NCI-H82 (cell line): ENCODE measurements at places on chromosomes 2 and 18.
A peak's percentile ranks its signal among the peaks of the same experiment; 100 is the strongest.

DNA sequence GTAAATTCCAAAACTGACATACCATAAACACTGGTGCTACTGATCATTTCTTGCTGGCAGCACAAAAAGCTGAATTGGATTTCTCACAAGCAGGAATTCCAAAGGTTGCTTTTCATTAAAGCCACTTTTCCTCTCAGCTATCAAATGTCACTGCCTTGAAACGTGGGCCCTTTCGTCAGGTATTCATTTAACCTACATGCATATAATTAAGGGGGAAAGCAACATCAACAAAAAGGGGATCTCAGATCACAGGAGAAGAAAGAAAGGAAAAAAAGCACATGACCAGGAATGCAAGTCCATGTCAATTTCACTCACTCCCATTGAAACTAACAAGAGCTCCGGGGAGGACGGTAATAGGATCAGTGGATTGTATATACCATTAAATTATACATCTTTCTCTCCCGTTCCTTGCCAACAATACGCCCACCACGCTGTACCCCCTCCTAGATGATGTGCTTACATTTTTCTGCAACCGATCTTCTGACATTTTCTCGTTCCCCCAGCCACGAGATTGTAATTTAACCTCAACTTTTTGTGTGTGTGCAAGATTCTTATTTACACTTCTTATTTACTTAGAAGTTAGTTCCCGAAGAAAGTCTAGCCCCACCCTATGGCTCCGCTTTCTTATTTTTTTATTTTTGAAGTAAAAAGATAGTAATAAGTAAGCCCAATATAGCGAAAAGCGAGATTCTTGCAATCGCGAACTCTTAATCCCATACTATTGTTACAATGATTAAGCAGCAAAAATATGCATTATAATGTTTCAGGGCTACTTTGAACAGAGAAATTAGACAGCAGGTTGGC lies 725 bp downstream of the FIGN start:
- peak; percentile 91 for DNase-seq

GRCh38 chr2:174697255-174697654 lies 67.0 kb downstream of the CHRNA1 start:
- DNase-seq: peak; percentile 85

- no peak for DNase-seq
Measured at GRCh38 chr18:35905436-35905835, 67.0 kb upstream of the RMP24 start.

DNA sequence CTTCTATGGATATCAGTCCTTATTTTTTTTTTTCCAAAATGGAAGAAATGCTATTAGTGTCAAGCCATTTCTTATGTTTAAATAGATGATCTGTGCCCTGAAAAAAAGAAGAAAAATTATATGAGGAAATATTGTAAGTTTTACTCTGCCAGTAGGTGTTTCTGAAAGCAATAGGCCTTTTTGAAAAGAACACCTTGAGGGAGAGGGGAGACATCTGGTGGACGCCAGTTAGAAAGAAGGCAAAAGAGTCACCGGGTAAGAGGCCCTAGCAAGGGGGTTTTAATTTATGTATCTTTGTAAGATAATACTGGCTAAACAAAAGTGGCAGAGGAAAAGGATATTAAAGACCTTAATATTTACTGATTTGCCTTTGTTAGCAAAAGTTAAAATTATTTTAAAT lies 56.1 kb downstream of the DYNAP start:
- DNase-seq: peak; percentile 14

- DNase-seq: no peak
Measured at GRCh38 chr2:39546937-39547336, 109.9 kb upstream of the MAP4K3 start.

DNA sequence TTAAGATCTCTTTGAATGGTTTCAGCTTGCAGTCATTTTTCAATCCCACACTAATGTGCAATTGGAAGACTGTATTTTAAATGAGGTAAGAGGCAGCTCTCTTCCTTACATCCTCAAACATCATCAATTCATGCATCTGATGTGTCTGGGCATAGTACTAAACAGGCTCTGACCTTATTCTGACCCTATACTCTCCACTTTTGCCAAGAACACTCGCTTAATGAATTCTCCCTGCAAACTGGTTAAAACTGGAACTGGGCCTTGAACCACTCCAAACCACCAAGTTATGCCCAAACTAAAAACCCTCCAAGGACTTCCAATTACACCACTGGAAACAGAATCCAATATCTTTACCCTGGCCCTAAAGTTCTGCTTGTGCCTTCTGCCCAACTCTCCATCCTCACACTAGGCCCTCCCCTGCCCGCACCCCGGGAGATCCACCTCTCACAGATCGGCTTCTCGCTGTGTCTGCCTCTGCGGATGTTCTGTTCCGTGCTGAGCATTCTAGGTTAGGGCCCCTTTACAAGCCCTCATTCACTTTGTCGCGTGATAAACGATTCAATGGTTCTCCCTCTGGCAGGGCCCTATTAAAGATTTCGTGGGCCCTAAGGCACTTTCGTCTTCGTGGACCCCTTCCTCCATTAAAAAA lies 1.2 kb downstream of the M1AP start:
- no peak for DNase-seq

- peak; percentile 20 for DNase-seq
Measured at GRCh38 chr2:47060652-47061170, 94.4 kb downstream of the STPG4 start.

GRCh38 chr18:76102626-76103025 lies 392.4 kb downstream of the ZNF516 start:
- DNase-seq: no peak

GRCh38 chr2:197128126-197128525 lies 182.5 kb downstream of the ANKRD44 start:
- no peak for DNase-seq

DNA sequence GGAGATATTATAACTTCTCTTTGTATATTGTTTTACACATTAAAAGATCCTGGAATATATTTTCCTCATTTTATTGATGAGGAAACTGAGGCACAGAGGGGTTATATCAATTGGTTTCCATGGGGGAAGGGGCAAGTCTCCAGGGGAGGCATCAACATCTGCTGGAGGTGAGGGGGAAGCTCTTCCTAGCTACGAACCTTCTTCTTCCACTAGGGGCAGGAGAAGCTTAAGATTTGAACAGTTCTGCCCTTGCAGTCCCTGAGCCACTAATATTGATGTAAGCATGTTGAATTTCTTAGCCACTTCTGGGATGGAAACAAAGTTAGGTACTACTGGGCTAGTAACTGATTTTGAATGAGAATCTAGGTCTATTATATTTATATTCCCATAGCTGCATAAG lies 140.1 kb upstream of the AQP4 start:
- peak; percentile 74 for DNase-seq

- no peak for DNase-seq
Measured at GRCh38 chr2:119248311-119248710, 24.7 kb downstream of the STEAP3 start.

- no peak for DNase-seq
Measured at GRCh38 chr2:11502740-11503292, 31.0 kb upstream of the GREB1 start.

DNA sequence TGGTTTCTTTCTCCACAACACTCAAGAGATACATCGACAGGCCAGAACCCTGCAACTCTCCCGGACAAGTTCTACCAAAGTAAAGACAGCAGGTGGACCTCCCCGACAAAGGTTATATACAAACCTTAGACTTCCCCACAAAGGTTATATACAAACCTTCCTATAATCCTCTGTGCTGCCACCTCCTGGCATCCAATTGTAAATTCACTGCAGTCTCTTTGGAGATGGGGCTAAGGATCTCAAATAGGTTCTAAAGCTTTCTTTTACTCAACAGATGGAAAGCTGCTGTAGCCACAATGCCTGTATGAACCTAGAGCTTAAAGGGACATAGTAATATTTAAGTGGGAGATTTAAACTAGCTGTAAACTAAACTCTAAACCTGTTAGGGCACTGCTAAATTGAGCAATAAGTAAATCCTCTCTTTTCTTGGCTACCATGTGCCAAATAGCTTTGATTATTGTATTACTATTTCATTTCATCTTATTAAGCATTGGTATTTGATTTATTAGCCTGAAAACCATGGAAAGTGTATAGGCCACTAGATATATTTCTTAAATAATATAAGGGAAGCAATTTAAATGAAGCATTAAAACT lies 9.8 kb upstream of the MREG start:
- DNase-seq: peak; percentile 94

DNA sequence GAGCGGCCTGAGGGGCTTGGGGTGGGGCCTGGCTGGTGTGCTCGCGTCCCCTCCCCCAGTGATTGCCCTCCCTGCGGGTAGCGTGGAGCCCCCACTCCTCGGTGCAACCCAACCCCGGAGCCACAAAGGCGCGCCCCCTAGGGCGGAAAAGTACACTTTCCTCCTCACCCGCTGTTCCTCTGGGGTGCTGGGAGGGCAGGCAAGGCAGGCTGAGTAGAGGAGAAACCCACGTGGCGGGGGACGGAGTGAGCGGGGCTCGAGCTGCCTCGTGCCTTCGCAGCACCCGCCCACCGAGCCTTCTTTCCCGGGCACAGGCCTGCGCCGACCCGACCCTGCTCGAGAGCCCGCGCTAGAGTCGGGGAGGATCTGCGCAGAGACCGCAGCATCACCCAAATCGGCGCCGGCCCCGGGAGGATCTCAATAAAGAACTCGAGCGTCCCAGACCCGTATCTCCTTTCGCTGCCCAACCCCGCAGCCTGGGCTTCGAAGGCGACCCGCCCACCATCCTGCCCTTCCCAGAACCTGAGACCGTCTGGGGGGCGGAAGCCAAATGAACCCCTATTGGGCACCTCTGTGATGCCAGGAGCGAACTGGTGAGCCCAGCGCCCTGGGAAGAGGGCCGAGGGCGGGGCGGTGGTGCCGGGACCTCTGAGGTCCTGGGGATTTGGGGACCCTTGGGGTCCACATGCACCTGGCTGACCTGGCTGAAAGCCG lies 1.5 kb downstream of the UCN start:
- DNase-seq: no peak

DNA sequence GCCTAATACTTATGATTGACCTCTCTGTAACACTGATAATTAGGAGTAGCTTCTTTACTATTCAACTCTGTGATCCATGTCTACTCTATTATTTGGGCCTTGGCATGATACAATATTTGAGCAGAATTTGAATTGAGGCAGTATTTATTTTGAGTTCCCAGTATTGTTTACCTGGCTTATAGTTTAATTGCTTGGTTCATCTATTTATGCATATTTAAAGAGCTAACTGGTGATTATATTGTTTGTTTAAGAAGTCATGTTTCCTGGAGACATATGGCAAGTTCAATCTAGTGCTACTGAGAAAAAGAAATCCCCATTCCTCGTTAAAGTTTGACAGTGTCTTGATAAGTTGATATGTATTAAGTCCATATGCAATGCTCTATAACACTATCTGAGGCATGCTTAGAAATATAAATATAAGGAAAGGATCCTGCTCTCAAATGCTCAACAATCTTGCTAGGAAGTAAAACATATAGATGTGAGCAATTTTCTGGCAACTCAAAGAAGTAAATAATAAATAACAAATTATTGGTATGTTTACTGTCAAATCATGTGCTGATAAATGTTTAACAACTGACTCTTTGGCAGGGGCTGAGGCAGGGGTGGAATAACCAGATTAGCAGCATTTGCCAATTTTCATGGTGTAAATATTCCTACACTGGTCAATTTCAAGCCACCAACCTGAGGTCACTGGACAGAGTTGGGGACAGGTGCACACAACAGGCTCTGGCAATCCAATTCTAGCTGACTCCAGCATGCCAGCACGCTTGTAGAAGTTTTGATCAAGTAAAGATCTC lies 430.2 kb upstream of the PIK3C3 start:
- DNase-seq: no peak

GRCh38 chr2:46298522-46299353 lies 1.5 kb downstream of the EPAS1 start:
- DNase-seq: peak; percentile 58

DNA sequence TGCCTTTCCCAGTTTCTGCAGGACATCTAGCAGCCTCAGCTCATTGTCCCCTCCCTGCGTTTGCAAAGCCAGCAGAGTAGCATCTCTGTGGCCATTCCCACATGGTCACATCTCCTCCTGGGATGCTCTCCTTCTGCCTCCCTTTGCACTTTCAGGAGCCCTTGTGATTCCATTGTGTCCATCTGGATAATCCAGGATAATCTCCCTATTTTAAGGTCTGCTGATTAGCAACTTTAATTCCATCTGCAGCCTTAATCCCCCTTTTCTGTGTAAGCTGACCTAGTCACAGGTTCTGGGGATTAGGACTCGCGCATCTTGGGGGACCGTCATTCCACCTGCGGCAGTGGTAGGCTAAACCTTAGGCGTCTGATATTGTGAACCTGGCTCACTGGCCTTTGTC lies 70.7 kb downstream of the NEDD4L start:
- peak; percentile 99 for DNase-seq

GRCh38 chr2:165070076-165070475 lies 114.8 kb upstream of the SLC38A11 start:
- DNase-seq: peak; percentile 30

DNA sequence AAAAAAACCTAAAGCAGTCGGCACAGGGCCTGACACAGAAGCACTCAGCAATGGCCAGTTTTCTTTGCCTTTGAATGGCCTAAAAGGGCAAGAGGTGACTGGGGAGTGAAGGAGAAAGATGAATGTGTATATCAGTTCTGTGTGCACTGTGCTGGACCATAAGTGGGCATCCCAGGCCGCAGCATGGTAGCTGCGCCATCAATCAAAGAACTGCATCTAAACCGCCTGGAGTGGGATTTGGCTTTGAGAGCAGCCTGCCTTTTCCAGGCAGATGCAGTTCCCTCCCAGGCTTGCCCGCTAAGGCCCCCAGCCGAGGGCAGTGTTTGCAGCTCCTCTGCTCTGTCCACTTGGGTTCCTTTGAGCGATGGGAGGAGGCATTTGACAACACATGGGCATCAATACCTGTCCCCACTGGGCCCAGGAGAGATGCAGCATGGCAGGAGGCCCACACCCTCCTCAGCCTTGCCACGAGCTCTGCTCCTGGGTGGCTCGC lies 144.1 kb downstream of the FAM210A start:
- DNase-seq: no peak

- DNase-seq: no peak
Measured at GRCh38 chr18:69008538-69008937, 210.7 kb downstream of the CCDC102B start.

DNA sequence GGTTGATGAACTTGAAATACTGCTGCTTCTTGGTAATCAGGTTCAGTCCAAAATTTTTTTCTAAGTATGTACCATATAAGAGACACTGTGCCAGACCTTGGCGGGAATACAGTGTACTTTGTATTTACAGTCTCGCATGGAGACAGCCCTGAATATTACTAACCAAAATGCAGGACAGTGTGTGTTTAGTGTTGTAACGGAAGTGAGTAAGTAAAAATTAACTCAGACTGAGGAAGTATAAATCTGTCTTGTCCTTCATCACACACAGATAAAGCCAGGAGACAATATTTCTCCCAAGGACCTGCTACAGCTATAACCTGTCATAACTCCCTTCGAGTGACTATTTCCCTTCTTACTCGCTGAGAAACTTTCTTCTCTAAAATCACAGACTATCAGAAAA lies 76.9 kb downstream of the ACTR3 start:
- no peak for DNase-seq

DNA sequence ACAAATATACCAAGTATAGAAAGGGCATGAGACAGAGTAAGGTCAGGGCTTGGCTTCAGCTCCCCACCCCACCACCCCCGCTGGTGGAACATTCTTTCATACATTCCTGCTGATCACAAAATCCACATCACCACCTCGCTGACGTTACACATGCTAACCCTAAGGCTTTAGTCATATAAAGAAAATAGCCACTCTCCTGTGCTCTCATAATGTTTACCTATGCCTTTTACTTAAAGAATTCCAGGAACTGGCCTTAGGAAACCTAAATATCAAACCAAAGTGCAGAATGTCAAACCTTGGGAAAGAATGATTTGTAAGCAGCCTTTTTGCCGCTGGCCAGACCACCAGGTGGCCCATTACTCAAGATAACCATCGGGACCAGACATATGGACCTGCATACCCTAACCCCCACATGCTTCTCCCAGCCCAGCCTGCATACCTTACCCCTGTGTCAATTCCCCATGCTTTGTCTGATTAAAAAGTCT lies 136.3 kb upstream of the SLC39A10 start:
- no peak for DNase-seq
